Head of caudate nucleus (tissue), 42 donors: ENCODE measurements at places on chromosomes 5 and 9.

DNA sequence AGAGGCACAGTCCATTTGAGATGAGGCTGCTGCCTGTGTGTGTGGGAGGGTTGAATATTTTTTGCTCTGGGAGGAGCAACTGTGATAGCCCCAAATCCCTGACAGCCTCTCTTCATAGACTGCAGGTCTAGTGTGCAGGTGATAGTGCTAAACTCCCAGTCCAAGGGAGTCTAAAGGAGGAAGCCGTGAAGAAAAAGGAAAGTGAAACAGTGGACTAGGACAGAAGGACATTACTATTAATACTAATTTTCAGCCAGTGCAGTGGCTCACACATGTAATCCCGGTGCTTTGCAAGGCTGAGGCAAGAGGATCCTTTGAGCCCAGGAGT, 295.0 kb downstream of the PDE4D start:
- no peak for DNase-seq

GRCh38 chr5:57335092-57335660, 147.4 kb downstream of the ACTBL2 start:
- DNase-seq = no peak

- DNase-seq = no peak
Observed at GRCh38 chr5:24353611-24354010, 291.2 kb downstream of the CDH10 start.

DNA sequence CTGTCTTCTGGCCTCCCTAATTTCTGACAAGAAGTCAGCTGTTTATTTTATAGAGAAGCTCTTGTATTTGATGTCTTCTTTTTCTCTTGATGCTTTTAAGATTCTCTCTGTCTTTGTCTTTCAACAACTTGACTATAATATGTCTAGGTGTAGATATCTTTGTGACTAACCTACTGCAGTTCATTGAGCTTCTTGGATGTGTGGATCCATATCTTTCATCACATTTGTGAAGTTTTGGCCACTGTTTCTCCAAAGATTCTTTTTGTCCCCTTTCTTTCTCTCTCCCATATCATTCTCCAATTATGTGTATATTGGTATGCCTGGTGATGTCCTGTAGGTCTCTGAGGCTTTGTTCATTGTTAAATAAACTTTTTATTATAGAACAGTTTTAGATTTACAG, 16.7 kb downstream of the SPEF2 start:
- no peak for DNase-seq

GRCh38 chr5:146867996-146868708, 10.4 kb downstream of the PPP2R2B start:
- DNase-seq = no peak

- no peak for DNase-seq
Observed at GRCh38 chr5:34487159-34487879, 168.8 kb upstream of the RAI14 start.

GRCh38 chr9:117403848-117404247, 11.0 kb downstream of the ASTN2 start:
- DNase-seq = no peak

DNA sequence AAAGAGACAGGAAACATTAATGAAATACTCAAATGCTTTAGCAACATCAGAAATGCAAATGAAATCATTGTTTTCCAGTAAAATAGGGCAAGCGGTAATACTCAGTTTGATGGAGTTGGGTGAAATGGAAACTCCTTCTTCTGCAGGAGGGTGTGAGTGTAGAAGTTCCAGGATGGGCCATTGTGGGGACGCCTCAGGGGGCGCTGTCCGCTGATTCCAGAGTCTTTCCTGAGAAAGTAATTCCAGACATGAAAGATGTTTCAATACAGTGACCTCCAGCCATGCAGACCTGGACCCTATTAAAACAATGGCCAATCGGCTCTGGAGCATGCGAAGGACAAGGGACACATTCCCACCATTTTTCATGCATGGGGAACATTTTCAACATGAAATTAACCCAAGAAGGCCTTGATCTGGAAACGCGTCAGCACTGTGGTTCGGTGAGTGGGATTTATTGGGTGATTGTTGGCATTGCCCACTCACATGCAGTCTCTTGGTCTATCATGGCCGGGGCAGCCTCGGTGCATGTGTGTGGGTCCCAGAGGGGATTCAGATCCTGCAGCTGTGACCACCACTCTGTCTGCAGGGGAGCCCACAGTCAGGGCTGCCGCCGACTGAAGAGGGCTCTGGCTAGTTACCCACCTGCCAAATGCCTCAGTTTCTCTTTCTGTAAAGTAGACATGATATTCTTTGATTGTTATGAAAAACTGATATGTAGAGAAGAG, 132.6 kb upstream of the IRX4 start:
- no peak for DNase-seq
